ENCODE measurements at places on chromosomes 3 and 15. TPM values are rescaled to one million over a fixed set of nuclear protein-coding genes. Genes with fewer than 3 reads are reported as not detected.
A peak's percentile ranks its signal among the peaks of the same experiment; 100 is the strongest.

- peaks cover 91% of the 10 kb centered on the region for H3K36me3 ChIP-seq
- no peak overlapping the region for H3K4me3 ChIP-seq
- DNase-seq, result peak; percentile 64
- no peaks in the 10 kb centered on the region for H3K27me3 ChIP-seq
- H3K27ac ChIP-seq, result no peak overlapping the region
Measured at GRCh38 chr3:48411606-48412374, 18.1 kb downstream of the PLXNB1 start.

DNA sequence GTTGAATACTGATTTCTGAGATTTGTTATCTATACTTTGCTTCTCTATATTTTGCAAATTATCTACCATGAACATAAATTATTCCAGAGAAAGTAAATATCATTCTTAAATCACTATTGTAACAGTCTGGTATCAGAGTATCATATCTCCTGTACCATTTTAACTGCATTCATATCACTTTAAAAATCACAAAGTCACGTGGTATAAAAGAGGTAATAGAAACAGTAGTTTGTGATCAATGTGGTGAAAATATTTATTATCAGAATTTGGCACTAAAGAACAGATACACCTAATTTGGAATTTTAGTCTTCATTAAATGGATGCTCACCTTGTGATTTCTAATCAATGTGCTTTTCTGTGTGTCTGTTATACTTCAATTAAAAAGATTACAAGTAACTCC, 47.8 kb downstream of the P3H2 start:
- no peaks in the 10 kb centered on the region for H3K27me3 ChIP-seq
- no peak overlapping the region for H3K27ac ChIP-seq
- no peaks in the 10 kb centered on the region for H3K36me3 ChIP-seq
- DNase-seq, result no peak
- peaks cover 11% of the 10 kb centered on the region for H3K4me1 ChIP-seq
- no peak overlapping the region for H3K4me3 ChIP-seq

DNA sequence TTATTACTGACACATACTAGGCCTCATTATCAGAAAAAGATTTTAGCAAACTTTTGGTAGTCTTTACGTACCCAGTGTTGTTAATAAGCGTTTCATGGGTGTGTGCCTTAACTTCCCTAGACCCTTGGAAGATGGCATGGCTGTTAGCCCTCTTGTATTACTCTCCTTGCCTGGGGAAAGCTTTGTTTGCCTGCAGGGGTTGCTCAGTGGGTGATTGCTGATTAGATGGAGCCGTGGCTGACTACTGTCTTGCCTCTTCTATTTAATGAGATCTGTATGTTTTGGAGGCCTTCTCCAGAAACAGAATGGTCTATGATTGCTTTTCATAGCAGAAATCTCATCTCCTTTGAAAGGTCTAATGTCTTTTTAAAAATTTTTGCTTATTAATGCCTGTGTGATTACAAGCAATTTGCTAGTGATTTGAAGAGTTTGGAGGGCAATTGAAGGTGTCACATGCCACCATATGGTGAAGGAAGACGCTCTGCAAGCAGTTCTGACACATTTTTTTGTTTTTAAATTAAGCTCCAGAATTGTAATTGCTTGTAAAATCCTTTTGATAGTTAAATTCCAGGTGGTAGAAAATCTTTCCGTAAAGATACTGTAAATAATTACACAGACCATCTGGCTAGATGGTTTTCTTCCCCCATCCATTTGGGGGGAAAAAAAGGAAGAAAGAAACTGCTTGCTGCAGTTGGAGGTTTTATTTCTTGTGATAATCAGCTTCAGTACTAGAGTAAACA, 11.4 kb upstream of the C3orf20 start:
- no peaks in the 10 kb centered on the region for H3K4me1 ChIP-seq
- H3K36me3 ChIP-seq, result peaks cover 100% of the 10 kb centered on the region
- DNase-seq, result no peak
- no peaks in the 10 kb centered on the region for H3K27me3 ChIP-seq
- H3K4me3 ChIP-seq, result no peak overlapping the region

DNA sequence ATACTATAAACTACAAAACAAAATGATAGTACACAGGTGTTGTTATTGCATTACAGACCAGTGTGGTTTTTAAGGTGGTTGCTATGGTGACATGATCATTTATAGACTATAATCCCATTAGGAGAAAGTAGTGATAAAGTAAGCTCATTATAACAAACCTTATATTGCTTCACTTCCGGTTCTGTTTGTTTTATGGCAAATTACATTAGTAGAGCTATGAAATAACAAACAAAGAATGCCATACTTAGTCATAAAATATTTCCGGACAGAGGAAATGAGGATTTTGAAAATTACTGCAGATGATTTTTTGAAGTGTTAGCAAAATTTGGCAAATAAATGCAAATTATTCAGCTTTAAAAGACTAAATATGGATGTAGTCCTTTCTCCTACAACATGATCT, 640.4 kb upstream of the ARPP21 start:
- no peaks in the 10 kb centered on the region for H3K36me3 ChIP-seq
- DNase-seq, result no peak
- no peaks in the 10 kb centered on the region for H3K27me3 ChIP-seq
- no peak overlapping the region for H3K27ac ChIP-seq
- no peaks in the 10 kb centered on the region for H3K4me1 ChIP-seq
- no peak overlapping the region for H3K4me3 ChIP-seq

DNA sequence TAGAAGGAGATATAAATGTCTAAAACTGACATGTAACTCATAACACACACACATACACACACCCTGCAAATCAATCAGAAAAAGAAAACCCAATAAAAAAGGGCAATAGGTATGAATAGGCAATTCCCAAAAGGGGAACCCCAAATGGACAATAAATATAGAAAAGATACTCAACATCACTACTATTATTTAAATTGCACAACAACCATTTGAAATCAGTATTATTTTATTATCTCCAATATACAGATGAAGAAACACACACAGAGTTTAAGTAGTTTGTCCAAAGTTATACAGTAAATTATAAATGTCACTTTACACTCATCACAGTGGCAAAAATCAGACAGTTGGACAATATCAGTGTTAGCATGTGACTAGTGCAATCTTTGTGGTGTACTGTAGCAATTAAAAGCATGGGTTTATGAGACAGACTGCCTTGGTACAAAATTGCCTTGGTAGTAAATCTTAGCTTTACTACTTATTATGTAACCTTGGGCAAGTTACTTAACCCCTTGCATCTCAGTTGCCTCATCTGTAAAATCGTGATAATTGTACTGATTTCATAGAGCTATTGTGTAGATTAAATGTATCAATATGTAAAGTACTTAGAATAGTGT, 3.4 kb upstream of the FSTL1 start:
- H3K27ac ChIP-seq, result no peak overlapping the region
- no peak for DNase-seq
- H3K27me3 ChIP-seq, result no peaks in the 10 kb centered on the region
- no peak overlapping the region for H3K4me3 ChIP-seq
- no peaks in the 10 kb centered on the region for H3K36me3 ChIP-seq

DNA sequence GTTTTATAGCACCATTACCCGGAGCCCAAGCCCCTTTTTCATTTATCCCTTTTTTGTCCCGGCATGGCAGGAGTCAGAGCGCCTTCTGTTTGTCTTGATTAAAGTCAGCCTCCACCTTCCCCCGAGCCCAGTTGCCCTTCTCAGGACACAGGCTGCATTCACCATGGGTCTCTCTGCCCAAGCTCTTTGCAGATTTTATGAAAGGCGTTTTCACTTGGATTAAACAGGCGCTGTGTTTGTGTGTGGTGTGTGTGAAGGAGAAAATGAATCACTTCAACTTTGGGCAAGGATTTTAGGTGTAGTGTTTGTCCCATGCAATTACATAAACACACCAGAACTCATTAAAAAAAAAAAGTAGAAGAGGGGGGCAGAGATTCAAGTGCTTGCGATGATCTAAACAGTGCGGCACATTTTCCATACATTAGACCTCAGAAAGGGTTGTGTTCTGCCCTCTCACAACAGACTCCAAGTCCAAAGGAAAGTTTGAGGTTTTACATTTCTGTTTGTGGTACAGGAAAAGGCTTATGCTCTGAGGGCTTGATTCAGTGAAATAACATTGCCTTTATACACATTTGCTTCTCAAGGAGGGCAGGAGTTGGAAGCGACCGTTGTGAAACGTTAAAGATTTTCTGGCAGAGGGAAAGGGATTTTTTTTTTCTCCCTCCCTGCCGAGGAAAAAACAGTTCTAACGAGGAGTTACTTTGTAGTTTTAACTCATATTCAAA, 14.5 kb upstream of the IL16 start:
- DNase-seq, result peak; percentile 53
- peaks cover 7% of the 10 kb centered on the region for H3K27me3 ChIP-seq

- peaks cover 3% of the 10 kb centered on the region for H3K4me1 ChIP-seq
- no peak for DNase-seq
- no peak overlapping the region for H3K27ac ChIP-seq
- no peaks in the 10 kb centered on the region for H3K36me3 ChIP-seq
Measured at GRCh38 chr3:184553385-184553784, 8.2 kb upstream of the EPHB3 start.

DNA sequence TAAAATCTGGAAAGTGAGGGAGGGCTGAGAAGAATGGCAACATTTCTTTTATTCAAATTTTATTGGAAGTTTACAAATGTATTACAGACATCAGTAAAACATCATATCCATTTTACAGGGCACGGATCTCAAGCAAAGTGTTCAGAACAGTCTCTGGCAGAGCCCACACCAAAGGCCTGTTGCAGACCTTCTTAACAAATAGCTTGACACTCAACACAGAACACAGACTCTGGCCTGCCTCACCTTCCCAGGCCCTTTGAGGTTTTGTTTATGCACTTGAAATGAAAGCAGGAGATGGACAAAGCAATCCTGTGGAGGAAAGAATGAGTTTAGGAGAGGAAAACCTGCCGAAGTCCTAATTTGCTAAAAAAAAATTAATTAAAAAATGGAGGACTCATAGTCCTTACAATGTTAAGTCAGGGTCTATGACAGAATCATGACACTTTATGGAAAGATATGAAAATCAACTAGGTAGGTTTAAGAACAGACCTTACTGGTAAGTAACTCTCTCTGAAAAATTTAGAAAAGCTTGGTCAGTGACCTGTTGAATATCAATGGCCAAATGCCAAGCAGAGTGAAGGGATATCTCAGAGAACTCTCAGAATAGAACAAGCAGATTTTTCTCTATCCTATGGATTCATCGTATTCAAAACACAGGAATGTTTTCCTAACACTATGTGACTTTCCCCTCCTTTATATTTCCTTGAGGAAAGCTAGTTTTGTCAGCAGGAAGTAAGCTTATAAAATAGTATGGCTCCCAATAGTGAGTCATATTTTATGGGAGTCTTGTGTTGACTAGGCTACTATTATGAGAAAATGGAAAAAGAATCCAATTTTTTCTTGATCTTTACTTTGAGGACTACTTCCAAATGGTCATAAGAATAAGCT, 70.8 kb upstream of the PSMD6 start:
- no peak for DNase-seq
- no peak overlapping the region for H3K27ac ChIP-seq
- no peak overlapping the region for H3K4me3 ChIP-seq
- no peaks in the 10 kb centered on the region for H3K27me3 ChIP-seq
- H3K4me1 ChIP-seq, result no peaks in the 10 kb centered on the region

DNA sequence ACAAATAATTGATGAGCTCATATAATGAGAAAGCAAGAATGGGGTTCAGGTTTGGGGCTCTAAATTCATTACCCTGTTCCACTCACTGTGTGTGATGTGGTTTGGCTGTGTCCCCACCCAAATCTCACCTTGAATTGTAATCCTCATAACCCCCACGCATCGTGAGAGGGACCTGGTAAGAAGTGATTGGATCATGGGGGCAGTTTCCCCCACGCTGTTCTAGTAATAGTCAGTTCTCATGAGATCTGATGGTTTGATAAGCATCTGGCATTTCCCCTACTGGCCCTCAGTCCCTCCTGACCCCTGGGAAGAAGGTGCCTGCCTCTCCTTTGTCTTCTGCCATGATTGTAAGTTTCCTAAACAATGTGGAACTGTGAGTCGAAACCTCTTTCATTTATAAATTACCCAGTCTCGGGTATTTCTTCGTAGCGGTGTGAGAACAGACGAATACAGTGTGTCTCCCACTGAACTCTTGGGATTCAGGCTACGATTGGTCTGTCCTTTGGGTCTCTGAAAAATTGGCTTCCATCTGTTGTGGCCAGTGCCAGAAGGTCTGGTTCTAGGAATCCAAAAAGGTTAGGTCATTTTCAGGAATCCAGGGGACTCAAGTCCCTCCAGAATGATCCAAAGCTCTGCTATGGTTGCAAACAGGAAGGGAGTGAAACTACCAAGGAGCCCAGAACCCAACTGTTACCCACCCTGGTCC, 87.7 kb downstream of the XXYLT1 start:
- DNase-seq, result no peak
- H3K4me3 ChIP-seq, result no peak overlapping the region
- no peaks in the 10 kb centered on the region for H3K27me3 ChIP-seq
- no peaks in the 10 kb centered on the region for H3K36me3 ChIP-seq
- peaks cover 49% of the 10 kb centered on the region for H3K4me1 ChIP-seq

- H3K27me3 ChIP-seq, result no peaks in the 10 kb centered on the region
- H3K27ac ChIP-seq, result no peak overlapping the region
- DNase-seq, result no peak
- no peaks in the 10 kb centered on the region for H3K4me1 ChIP-seq
- no peaks in the 10 kb centered on the region for H3K36me3 ChIP-seq
Measured at GRCh38 chr3:128240232-128240631, 87.0 kb downstream of the EEFSEC start.

DNA sequence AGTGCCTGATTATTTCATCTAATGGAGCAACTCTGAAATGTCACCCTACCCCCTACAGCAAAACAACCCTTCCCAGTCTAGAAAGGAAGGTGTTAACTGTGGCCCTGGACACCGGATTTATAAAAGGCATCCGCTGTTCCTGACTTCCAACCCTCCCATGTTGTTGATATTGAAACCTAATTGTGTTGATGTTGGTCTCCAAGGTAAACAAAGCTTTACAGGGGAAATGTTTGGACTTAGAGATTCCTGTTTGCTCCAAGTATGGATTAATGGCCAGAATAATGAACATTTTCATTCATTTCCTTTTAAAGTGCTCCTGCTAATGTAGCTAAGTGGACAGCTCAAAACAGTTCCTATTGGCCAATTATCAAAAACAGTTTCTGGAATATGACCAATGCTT, 19.4 kb upstream of the LMCD1 start:
- peak overlapping the region; percentile 69 for H3K27ac ChIP-seq
- H3K36me3 ChIP-seq, result no peaks in the 10 kb centered on the region
- no peaks in the 10 kb centered on the region for H3K27me3 ChIP-seq
- no peak for DNase-seq
- peaks cover 20% of the 10 kb centered on the region for H3K4me1 ChIP-seq

- DNase-seq, result no peak
- H3K4me1 ChIP-seq, result peaks cover 5% of the 10 kb centered on the region
- no peak overlapping the region for H3K4me3 ChIP-seq
- no peaks in the 10 kb centered on the region for H3K36me3 ChIP-seq
- no peak overlapping the region for H3K27ac ChIP-seq
Measured at GRCh38 chr3:72962317-72962716, 34.3 kb upstream of the PPP4R2 start.

GRCh38 chr3:64163755-64164148, 61.5 kb downstream of the PRICKLE2 start:
- H3K27ac ChIP-seq, result peak overlapping the region; percentile 73
- H3K36me3 ChIP-seq, result peaks cover 11% of the 10 kb centered on the region
- no peak overlapping the region for H3K4me3 ChIP-seq
- DNase-seq, result no peak
- no peaks in the 10 kb centered on the region for H3K27me3 ChIP-seq

SLC9C1 gene
- not detected for total RNA-seq

CYP1A2 gene
- total RNA-seq, result not detected

UCN2 gene
- total RNA-seq, result 23.7 TPM

PLA2G4E gene
- 57.7 TPM for total RNA-seq

Measured in suprapubic skin (tissue), 4 donors.